ENCODE measurements at places on chromosomes 2 and 18.

DNA sequence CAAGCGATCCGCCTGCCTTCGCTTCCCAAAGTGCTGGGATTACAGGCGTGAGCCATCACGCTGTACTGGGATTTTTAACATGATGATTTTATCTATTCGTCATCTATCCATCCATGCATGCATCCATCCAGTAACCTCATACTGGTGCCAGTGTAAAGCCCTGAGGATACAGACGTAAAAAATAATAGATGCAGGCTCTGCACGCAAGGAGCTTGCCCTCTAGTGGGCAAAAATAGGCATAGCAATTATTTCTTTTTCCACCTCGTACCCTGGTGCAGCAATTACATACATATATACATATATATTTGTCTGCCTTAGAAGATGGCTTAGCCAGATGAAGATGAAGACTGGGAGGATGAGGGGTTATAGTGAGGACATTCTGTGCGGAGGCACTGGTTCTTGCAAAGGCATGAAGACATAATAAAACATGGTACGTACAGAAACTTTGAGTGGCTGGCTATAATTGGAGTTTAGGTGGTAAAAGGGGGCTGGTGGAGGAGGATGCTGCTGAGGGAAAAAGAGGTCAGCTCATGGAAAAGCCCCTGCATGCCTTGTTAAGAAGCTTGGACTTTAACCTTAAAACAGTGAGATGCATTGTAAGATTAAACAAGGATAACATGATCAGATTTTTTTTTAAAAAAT lies 19.6 kb upstream of the RPIA start:
- DNase-seq: peak; percentile 34

DNA sequence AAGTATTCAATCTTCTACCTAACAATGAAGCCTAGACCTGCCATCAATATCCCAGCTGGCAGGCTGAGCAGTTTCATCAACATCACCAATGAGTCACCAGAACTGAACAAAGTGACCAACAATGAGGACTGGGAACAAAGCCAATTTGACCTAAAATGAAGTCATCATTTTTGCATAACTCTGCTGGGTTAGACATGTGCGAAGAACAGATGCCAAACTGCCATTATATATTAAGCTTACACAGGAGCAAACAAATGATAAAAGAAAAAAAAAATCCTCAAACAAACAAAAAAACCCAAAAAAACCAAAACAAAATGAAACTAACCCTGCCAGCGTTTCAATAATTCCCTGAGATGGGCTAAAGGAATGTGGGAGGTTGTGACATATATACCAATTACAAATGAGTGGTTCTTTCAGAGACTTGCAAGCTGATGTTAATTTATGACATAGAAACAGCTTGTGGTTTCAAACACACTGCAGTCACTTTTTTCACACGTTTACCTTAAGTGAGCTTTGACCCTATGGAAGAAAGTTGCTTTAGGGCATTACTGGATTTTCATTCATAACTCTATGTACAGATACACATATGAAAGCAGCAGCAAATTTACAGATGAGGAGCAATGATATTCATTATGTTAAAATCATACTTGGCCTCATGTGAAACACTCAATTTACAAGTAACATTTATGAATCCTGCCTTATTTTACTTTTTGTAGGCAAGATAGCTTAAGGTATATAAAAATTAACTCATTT lies 56.9 kb upstream of the CCDC141 start:
- no peak for DNase-seq

DNA sequence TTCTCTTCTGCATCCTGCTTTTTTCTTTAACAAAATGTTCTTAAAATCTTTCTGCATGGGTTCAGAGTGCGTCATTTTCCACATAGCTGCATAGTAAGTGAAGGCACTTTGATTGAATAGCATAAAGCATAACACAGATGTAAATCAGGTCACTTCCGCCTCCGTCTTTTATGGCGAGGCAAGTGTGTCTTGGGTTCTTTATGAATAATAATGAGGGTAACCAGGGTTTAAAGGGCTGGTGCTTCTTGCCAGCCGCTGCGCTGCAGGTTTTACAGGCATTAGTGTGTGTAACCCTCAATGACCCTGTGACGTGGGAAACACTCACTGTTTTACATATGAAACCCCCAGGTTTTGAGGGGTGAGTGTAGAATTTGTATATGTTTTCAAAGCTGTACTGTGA lies 164.2 kb downstream of the MYT1L start:
- DNase-seq: no peak

DNA sequence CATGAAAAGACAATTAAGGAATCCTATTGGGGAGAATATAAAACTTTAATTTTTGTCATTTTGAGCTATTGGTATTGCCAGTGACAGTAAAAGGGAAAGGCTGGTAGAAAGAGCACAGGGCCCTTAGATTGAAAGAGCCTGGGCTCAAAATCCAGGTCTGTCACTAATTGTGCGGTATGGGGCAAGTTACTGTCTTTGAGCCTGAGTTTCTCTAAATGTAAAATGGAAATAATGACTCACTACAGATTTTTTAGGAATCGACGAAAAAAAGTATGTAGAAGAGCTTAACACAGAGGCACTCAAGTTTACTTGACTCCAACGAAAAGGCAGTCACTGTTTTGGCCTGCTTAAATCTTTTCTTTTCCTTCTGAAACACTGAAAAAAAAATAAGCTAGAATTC lies 7.0 kb downstream of the NDUFV2 start:
- DNase-seq: no peak

DNA sequence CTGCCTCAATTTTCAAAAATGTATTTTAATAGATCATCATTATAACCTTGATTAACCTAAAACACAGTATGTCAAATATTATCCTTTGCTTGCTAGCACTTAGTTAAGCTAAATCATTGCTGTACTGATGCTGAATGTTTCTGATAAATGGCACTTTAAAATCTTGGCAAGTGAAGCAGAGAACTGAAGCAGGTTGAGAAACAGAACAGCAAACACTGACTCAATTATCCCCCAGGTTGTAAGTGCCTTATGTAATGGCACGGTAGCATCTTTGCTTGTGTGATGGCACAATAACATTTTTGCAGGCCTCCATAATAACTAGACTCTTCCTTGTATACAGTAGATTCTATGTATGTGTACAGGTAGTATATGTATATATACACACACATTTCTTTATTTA lies 33.8 kb downstream of the ARHGAP15 start:
- no peak for DNase-seq

DNA sequence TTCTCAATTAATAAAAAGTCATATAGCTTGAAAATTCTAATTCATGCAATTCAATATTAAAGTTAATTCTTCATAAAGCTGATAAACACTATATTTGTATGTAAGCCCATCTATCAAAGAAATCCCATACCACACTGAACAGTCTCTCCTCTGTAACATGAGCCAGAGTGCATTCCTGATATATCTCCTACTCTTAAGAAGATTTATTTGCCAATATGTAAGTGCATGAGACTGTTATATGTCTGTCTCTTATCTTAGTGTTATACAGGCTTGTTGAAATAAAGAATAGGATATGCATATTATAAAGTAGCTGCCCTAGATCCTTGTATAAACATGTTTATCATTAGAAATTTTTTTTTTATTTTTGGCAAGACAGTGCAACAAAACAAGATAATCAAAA lies 40.4 kb upstream of the TTC32 start:
- DNase-seq: no peak

DNA sequence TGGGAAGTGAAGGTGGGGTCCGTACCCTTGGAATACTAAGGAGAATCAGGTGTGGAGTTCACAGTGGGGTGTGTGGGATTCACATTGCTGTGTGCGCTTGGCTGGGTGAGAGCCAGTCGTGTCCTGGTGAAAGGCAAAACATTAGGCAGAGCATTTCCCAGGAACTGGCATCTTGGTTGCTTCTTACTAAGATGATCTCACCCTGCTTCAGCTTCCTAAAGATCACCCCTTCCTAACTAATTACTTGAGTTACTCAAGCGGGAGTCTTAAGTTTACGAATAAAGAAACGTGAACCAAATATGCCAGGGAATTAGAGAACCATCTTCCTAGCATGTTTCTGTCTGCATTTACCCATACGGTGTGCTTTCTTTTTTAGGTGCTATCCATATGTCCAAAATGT lies 122.9 kb downstream of the NCK2 start:
- no peak for DNase-seq

DNA sequence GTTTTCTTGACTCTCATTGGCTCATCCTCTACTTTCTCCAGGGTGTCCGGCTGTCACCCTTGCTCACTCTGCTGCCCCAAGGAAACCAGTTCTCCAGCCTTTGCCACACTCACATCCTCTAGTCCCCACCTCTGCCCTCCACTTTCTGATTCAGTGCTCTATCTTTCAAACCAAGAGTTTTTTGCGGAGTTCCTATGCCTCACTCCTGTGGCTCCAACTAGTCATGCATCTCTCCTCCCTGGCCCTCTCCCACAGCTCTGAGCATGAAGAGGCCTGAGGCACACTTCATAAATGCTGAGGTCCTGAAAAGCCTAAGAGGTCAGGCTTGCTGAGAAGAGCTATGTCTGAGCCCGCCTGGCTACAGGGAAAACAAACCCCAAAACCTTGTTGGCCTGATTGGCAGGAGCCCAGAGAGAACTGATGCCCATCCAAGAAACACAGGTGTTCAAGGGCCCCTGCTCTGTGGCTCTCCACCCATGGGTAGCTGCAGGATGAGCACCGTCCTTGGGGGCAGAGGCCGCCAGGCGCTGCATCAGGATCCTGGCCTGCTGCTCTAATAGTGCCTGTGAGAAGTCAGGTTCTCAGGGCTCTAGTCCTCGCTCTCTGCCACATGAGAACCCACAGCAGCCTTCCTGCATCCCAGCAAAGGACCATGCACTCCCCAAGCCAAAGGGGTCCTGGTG lies 42.1 kb downstream of the HS1BP3 start:
- DNase-seq: no peak

DNA sequence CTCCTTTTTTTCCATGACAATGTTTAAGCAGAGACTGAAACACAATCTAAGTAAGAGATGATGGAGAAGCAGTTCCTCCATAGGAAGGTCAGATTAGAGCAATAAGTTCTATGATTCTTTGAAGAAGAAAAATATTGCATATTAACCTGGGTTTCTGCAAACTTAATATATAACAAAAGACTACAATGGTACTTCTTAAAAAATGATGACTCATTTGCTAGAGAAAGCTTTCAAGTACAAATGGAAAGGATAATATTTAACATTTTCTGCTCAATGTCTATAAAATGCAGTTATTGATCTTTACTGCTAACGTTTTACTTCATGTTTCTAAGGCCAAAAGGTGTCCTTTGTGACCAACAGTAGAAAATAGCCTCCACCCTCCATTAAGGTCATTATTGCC lies 158.6 kb downstream of the DOCK10 start:
- no peak for DNase-seq
